ENCODE measurements at places on chromosomes 13 and 19. TPM values are rescaled to one million over a fixed set of nuclear protein-coding genes. Genes with fewer than 3 reads are reported as not detected.

The MEIOSIN gene
- not detected for polyA plus RNA-seq

The KIR3DL1 gene
- polyA plus RNA-seq, result not detected

The FUT3 gene
- polyA plus RNA-seq, result 0.25 TPM

The CDX2 gene
- polyA plus RNA-seq, result not detected

The RNF225 gene
- polyA plus RNA-seq, result not detected

The ZGLP1 gene
- 3.4 TPM for polyA plus RNA-seq

The SYMPK gene
- 34.5 TPM for polyA plus RNA-seq

The ZNF568 gene
- polyA plus RNA-seq, result 40.2 TPM
